Activated CD8-positive, alpha-beta memory T cell treated with anti-CD3 and anti-CD28 coated beads for 1 hour (primary cell): ENCODE measurements at places on chromosomes 2 and 18.

- no peak for DNase-seq
Measured at GRCh38 chr2:10557506-10558265, 109.6 kb upstream of the ODC1 start.

DNA sequence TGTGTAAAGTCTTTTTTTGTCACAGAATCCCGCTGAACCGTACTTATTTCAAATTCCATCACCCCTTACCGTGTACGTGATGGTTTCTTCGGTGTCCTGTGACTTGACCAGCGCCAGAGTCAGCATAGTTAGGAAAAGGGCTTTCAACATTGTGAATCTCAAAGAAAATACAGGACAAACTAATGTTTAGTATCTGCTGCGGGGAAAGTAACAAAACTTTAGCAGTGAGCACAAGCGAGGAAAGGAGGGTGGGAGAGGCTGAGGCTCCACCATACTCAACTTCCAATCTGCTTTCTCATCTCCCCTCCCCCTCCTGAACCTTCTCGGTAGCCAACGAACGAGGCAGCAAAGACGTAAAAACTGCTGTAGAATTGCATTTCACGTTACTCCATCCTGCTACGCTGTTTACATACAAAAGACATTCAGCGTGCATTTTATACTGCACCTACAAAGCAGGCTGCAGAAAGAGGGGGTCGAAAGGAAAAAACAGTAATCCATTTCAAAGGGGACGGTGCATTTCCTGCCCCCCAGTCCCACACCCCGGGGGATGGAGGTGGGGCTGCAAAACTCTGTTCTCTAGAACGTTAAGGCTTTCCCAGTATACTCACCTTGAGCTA lies 1.2 kb downstream of the EFEMP1 start:
- no peak for DNase-seq

DNA sequence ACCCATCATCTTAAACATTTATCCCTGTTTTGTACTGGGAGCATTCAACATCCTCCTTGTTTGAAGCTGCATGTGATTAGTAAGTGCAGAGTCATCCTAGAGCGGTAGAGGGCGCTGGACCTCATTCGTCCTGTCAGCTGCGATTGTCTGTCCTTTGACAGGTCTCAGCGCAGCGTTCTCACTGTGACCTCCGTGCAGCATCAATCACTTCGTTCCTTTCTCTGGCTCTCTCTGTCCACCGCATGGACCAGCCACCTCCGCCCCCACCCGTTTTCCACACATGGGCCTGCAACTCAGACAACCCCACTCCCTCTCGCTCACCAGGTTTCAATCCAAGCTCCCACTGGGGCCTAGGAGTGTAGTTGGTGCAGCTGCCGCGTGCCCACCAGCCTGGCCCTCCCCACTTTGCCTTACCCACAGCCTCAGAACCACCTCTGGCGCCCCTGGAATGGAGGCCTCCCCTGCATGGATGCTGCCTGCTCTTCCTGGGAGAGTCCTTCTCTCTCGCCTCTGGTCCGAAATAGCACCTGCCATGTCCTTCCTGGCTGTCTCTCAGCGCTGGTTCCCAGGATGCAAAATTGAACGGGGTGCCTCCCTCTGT lies 90.5 kb downstream of the NDUFA10 start:
- DNase-seq, result peak; percentile 4

DNA sequence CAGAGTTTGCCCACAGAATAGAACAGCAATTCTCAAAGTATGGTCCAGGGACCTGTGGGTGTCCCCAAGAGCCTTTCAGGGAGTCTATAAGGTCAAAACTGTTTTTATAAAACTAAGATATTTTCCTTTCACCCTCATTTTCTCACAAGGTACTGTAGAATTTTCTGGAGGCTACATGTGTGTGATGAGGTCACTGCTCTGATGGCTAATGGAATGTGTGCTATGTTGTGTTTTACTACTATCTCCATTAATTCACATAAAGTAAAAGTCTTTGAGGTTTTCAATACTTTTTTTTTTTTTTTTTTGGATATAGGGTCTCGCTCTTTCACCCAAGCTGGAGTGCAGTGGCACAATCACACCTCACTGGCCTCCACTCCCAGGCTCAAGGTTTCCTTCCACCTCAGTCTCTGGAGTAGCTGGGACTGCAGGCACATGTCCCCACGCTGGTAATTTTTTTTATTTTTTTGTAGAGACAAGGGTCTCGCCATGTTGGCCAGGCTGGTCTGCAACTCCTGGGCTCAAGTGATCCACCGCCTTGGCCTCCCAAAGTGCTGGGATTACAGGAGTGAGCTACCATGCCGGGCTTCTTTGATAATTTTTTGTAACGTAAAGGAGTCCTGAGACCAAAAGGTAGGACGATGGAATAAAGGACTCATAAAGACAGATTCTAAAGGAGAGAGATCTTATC lies 1.8 kb downstream of the TRABD2A start:
- DNase-seq, result no peak

GRCh38 chr2:19021721-19022120 lies 336.7 kb downstream of the OSR1 start:
- DNase-seq, result no peak

DNA sequence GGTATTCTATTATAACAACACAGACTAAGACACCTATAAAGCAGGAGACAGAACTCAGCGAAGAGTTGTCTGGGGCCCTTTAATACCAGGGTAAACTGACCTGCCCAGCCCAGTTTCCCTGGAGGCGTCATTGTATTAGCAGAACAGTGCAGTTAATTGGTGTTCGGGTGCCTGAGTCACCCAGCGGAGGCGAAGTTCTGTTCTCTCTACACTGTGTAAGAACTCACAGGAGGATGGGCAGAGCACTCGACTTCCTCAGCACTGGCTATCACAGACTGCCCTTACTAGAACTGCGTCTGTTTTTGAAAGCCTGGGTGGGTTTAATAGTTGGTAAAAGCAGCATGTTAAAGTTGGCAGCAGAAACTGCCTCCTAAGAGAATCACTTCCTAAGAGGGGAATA lies 106.5 kb upstream of the ATP8B1 start:
- DNase-seq, result no peak

DNA sequence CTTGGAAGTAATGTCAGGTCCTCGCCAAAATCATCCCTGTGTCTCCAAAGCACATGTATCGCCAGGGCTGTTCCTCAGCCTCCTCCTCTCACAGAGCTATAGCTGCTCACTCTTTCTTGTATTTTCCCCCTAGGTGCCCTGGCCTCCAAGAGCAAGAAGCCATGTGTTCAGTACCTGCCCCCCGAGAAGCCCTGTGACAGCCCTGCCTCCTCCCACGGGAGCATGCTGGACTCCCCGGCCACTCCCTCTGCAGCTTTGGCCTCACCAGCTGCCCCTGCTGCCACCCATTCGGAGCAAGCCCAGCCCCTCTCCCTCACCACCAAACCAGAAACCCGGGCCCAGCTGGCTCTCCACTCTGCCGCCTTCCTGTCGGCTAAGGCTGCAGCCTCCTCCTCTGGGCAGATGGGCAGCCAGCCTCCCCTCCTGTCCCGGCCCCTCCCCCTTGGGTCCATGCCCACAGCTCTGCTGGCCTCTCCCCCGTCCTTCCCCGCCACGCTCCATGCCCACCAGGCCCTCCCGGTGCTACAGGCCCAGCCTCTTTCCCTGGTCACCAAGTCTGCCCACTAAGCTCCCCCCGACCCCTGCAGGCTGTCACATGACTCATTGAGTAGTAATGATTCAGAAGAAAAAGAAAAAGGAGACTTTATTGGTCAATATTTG lies 18.8 kb downstream of the TGOLN2 start:
- no peak for DNase-seq

- DNase-seq, result no peak
Measured at GRCh38 chr2:173282795-173283545, 71.7 kb upstream of the CDCA7 start.

DNA sequence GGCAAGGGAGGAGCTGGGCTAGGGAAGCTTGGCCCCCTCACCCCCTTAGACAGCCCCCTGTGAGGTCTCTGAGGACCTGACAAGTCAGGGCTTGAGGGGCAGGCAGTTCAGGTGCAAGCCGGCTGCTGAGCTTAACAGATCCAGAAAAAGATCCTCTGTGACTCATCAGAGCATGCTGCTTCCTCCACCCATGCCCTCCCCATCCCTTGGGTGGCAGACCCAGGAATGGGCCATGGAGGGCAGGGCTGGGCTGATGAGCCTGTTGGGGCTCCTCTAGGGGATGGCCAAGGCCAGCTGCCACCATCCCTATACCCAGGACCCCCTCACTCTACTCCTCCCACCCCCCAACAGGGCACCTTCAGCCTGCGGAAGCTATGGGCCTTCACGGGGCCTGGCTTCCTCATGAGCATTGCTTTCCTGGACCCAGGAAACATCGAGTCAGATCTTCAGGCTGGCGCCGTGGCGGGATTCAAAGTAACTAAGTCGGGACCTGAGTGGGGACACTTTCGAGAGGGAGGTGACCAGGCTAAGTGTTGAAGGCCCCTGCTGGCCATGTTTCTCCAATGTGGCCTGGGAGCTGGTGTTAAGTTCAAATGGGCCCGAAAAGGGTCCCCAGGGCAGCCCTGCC lies 1.9 kb downstream of the SLC11A1 start:
- DNase-seq, result no peak

DNA sequence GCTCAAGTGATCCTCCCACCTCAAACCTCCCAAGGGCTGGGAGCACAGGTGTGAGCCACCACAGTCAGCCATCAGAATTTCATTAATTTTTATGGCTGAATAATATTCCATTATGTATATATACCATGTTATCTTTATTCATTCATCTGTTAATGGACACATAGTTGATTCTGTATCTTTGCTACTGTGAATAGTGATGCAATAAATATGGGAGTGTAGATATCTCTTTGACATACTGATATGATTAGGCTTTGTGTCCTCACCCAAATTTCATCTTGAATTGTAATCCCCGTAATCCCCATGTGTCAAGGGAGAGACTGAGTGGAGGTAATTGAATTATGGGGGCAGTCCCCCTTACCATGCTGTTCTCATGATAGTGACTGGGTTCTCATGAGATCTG lies 38.2 kb upstream of the REEP1 start:
- no peak for DNase-seq

DNA sequence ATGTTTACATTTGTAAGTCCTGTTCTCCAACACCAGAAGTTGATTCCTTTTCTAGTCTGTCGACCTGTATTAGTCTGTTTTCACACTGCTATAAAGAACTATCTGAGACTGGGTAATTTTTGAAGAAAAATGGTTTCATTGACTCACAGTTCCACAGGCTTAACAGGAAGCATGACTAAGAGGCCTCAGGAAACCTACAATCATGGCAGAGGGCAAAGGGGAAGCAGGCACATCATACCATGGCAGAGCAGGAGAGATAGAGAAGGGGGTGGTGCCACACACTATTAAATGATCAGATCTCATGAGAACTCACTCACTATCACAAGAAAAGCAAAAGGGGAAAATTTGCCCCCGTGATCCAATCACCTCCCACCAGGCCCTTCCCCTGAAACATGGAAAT lies 112.8 kb upstream of the MAP3K20 start:
- DNase-seq, result no peak

GRCh38 chr18:49160079-49160930 lies 209.5 kb upstream of the SMAD7 start:
- DNase-seq, result no peak

GRCh38 chr2:118978064-118978463 lies 36.1 kb downstream of the MARCO start:
- DNase-seq, result no peak

GRCh38 chr2:192983173-192983572 lies 788.4 kb upstream of the TMEFF2 start:
- DNase-seq, result no peak

- DNase-seq, result no peak
Measured at GRCh38 chr2:190882411-190882766, 1.8 kb downstream of the GLS start.

DNA sequence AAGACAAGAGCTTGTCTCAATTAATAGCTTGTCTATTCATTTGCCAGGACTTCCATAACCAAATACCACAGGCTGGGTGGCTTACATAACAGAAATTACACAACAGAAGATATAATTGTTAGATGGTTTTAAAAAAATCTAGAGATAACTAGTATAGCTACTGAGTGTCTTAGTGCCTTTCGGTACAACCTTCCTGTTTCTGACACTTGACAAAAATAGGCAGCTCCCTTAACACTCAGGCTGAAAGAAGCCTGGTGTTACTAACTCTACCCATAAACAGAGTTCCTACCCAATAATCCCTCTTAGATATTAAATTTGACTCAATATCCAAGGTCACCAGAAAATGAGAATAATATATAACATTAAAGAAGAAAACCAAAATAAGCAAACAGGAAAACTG lies 129.7 kb downstream of the BARD1 start:
- DNase-seq, result no peak

DNA sequence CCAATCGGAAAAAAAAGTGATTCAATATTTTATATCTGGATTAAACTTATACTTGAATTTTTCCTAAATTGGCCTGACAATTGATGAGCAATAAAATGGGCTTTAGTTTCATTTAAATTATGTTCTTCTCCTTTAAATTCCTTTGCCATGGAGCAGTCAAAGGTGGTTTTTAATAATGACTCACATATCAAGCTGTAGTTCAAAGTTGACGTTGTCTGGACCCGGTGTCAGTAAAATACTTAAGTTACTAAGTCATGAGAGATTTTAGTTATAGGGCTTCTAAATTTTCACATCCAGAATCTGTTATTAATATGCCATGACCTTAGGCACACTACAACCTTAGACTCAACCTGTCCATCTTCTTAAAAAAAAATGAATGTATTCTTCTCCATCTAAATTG lies 62.5 kb downstream of the CDH2 start:
- DNase-seq, result no peak

DNA sequence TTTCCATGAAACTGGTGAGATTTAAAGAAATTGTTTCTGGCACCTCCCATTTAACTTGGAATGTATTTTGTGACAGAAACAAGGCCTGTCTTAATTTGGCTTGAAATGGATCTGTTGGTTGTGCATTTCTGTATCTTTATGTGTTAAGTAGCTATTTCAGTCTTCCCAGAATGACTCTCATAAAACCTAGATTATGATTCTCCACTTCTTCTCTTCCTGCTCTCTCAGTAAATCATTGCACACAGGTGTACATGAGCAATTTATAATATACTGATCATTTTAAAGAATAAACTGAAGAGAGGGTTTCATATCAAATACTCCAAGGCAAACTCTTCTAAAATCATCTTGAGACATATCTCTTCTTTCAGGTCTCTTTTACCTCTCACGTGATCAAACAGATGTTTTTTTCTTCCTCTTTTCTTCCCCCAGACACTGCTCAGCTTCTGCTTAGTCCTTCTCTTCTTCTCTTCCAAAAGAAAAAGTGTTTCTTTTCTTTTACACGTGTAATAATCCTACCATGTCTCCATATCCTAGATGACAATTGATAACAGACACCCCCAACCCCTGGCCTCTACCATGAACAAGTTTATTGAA lies 112.0 kb downstream of the PPP1R1C start:
- no peak for DNase-seq

DNA sequence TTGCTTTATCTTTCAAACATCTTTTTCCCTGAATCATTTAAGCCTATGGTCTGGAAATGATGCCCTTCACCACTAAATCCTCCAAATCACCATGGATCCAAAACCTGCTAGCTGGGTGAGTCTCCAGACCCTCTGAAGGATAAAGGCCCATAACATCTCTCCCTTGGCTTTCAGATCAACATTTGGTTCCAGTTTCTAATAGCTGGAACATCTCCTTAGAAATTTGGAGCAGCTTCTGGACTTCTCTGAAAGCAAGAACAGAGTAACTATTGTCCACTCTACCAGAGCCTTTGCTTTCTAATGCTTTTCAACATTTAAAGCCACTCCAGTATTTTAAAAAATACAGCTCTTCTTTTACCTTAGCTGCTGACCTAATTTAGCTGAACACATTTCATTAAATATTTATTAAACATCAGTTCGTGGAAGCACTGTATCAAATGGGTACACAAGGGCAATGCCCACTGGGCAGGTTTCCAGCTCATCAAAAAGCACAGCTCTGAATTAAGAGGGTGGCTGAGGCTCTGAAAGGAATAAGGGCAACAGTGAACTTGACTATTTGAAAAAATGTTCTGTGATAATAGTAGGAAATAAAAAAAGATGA lies 75.3 kb downstream of the GALNT3 start:
- DNase-seq, result no peak

GRCh38 chr18:621291-622043 lies 24.7 kb downstream of the CLUL1 start:
- no peak for DNase-seq
